ENCODE measurements at places on chromosomes 6 and 20.
A peak's percentile ranks its signal among the peaks of the same experiment; 100 is the strongest.

DNA sequence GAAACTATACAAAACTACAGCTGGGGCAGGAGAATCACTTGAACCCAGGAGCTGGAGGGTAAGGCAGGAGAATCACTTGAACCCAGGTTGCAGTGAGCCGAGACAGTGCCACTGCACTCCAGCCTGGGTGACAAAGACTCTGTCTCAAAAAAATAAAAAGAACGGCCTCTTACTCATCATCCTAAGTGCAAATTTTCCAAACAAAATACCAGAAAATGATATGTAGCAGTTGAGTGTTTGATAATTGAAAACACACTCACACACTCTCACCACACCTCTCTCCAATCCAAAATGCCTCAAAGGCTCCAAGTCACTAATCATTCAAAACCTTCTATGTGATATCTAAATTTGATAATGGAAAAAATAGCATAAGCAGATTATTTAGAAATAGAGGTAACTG lies 198.6 kb upstream of the SHLD1 start:
- H3K36me3 ChIP-seq, result no peaks in the 10 kb centered on the region
- DNase-seq, result no peak
- no peaks in the 10 kb centered on the region for H3K27me3 ChIP-seq
- H3K27ac ChIP-seq, result no peak overlapping the region
- H3K4me3 ChIP-seq, result no peak overlapping the region

DNA sequence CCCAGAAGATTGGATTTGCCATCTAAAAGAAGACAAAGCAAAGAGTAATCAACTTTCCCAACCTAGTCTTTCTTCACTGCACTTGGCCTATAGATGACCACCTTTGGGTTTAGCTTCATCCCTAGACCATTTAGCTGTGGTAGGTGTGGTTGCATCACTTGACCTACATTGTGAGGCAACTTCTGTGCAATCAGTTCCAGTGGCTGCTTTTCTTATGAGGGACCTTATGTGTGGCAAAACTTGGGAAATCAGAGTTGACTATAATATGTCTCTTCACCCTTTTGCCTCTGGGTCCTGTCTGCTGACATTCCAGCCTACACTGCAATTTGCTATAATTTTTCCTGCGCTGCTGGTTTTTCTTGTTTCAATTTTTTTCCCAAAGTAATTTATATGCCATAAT lies 55.2 kb downstream of the PRDM13 start:
- H3K36me3 ChIP-seq, result no peaks in the 10 kb centered on the region
- H3K27me3 ChIP-seq, result no peaks in the 10 kb centered on the region
- H3K27ac ChIP-seq, result no peak overlapping the region
- H3K4me1 ChIP-seq, result no peaks in the 10 kb centered on the region

DNA sequence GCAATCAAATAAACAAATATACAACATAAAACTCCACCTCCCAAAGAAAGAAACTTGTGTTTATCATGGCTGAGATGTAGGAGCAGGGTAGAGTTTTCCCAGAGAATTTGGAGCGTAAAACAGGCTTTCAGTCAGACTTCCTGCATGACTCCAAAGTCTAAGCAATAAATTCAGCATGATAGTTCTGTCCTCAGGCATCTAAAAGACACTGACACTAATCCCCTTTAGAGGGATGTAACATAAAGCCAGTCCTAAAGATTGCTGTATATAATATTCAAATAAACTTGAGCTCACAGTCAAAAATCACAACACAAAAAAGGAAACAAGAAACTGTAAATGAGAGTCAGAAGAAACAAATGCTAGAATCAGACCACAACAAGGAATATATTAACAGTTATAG lies 234.4 kb downstream of the CENPW start:
- H3K4me1 ChIP-seq, result no peaks in the 10 kb centered on the region
- H3K4me3 ChIP-seq, result no peak overlapping the region
- H3K27ac ChIP-seq, result no peak overlapping the region

DNA sequence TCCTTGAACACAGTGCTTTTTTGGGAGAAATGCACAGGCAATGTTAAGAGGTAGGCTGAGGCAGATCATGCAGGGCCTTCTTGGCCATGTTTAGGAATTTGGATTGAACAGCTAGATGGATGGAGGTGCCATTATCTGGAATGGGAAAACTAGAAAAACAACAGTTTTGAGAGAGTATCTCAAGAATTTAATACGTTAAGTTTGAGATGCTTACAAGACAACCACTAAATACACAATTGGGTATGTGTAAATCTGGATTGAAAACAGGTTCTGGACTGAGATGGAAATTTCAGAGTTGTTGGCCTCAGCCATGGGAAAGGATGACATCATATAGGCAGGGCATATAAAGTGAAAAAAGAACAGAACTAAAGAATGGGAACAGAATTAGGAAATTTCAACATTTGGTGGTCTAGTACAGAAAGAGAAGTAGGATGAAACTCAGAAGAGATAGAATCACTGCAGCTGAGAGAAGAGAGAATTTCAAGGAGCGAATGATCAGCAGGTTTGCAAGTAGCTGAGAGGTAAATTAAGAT lies 37.1 kb downstream of the NCOA7 start:
- DNase-seq, result no peak
- no peak overlapping the region for H3K4me3 ChIP-seq
- H3K27ac ChIP-seq, result no peak overlapping the region
- H3K4me1 ChIP-seq, result no peaks in the 10 kb centered on the region
- no peaks in the 10 kb centered on the region for H3K36me3 ChIP-seq

DNA sequence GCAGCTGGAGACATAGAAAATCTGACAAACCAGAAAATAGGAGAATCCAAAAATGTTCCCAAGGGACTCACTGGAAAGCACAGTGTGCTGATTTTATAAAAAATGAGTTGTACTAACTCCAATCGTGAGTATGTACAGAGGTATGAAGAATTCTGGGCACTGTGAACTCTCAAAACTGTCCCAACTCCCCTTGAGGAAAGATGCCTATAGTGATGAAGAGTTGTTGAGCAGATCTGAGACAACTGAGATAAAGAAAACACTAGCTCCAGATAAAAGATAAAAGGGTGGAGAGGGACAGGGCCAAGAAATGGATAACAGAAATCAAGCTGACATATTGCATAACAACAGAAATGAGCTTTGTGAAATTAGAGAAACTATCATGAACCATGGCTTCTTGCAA lies 481.4 kb downstream of the MAFB start:
- no peak for DNase-seq
- no peak overlapping the region for H3K4me3 ChIP-seq
- H3K27ac ChIP-seq, result no peak overlapping the region
- H3K4me1 ChIP-seq, result no peaks in the 10 kb centered on the region

GRCh38 chr20:41482647-41483552 lies 116.3 kb upstream of the EMILIN3 start:
- H3K27ac ChIP-seq, result no peak overlapping the region
- H3K4me3 ChIP-seq, result no peak overlapping the region
- H3K36me3 ChIP-seq, result peaks cover 12% of the 10 kb centered on the region
- H3K4me1 ChIP-seq, result peaks cover 3% of the 10 kb centered on the region
- no peak for DNase-seq

- no peaks in the 10 kb centered on the region for H3K27me3 ChIP-seq
- no peak overlapping the region for H3K27ac ChIP-seq
- H3K4me1 ChIP-seq, result peaks cover 6% of the 10 kb centered on the region
These were observed 535 bp upstream of the ABCF1 start for GRCh38 chr6:30570740-30571074.

DNA sequence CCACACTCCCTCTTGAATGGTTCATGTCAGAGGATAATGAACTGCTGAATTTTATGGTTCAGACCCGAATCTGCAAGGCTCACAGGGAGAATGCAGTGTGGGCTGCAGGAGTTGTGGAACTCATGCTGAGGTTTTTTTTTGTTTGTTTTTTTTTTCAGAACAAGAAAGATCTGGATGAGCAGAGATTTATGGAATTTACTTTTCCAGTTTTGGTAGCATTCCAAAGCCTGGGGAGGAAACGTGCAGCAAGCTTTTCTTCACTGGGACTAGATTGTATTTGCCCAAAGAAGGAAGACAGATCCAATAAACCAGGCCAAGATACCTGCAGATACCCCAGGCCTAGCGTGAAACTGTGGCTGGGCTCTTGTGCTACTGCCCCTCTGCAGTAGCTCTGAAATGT lies 223.9 kb upstream of the TAB2 start:
- no peaks in the 10 kb centered on the region for H3K36me3 ChIP-seq
- H3K4me3 ChIP-seq, result no peak overlapping the region
- no peaks in the 10 kb centered on the region for H3K27me3 ChIP-seq
- no peak overlapping the region for H3K27ac ChIP-seq
- no peaks in the 10 kb centered on the region for H3K4me1 ChIP-seq
- DNase-seq, result no peak

- no peak overlapping the region for H3K27ac ChIP-seq
- H3K36me3 ChIP-seq, result no peaks in the 10 kb centered on the region
- H3K4me1 ChIP-seq, result peaks cover 13% of the 10 kb centered on the region
These were observed 29.7 kb downstream of the RREB1 start for GRCh38 chr6:7137335-7138045.

DNA sequence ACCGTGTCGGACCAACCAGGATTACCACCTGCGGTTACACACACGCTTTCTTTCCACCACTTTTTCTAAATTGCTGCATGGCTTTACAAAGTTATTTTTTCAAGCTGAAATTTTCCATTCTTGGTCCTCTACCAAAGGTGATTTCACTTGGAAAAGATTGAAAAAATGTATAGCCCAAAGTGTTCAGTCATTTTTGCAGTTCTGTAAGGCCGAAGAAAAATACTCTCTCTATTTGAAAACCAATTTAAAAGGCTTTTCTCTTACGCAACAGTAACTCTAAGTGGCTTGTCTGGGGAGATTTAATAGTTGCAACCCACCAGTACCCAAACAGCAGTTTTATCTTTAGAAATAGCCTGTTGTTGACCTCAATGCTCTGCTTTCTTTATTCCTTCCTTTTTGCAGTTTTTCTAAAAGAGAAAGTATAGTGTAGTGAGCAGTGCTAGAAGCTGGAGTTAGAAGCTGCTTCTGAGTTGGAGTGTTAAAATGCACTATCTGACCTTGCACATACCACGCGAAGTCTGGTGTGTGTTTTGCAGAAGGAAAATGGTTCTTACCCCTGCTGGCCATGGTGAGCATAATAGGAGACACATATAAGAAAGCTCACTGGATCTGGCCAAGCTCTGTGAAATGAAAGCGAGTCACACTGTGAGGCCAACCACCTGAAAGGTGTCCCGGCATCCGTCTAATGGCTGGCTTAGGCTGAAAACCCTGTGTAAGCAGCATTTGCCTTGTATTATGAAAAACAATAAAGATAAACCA lies 271.6 kb upstream of the PRND start:
- H3K27me3 ChIP-seq, result no peaks in the 10 kb centered on the region
- no peaks in the 10 kb centered on the region for H3K36me3 ChIP-seq
- no peak overlapping the region for H3K27ac ChIP-seq
- H3K4me1 ChIP-seq, result peaks cover 1% of the 10 kb centered on the region
- DNase-seq, result peak; percentile 15

DNA sequence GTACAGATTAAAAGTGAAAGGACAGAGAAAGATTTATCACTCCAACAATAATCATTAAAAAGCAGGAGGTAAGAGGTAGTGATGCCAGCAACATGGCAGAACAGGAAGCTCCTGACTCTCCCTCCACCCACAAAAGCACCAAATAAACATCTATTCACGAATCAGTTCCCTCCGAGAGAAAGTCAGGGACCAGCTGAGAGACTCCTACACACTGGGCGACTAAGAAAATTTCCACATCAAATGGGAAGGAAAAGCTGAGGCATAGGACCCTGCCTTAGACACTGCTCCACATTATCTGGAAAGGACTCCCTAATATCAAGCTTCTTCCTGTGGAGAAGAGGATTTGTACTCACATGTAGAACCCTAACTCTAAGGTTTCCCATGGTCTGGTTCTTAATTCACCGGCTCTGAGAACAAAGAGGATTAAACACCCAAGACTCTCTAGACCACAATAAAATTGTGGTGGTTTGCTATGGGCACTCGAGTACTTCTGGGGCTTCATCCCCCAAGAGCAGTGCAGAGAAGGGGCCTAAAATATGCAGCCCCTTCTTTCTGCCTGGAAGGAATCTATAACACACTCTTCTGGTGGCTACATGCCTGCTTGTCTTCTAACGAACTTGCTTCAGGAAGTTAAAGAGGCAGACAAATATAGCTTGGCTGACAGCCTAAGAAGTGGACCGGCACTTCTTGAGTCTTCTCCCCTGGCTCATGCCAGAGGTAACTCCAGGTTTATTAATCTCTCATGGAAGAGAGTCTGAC lies 29.4 kb upstream of the ASF1A start:
- no peak overlapping the region for H3K27ac ChIP-seq
- H3K36me3 ChIP-seq, result no peaks in the 10 kb centered on the region
- no peak for DNase-seq
- H3K4me1 ChIP-seq, result no peaks in the 10 kb centered on the region

GRCh38 chr6:150905769-150906168 lies 40.3 kb downstream of the MTHFD1L start:
- no peak overlapping the region for H3K27ac ChIP-seq
- no peaks in the 10 kb centered on the region for H3K4me1 ChIP-seq
- no peaks in the 10 kb centered on the region for H3K27me3 ChIP-seq

- H3K4me1 ChIP-seq, result no peaks in the 10 kb centered on the region
- no peak overlapping the region for H3K4me3 ChIP-seq
- peak; percentile 90 for DNase-seq
- no peaks in the 10 kb centered on the region for H3K27me3 ChIP-seq
- H3K36me3 ChIP-seq, result no peaks in the 10 kb centered on the region
- H3K27ac ChIP-seq, result no peak overlapping the region
These were observed 146.9 kb downstream of the FUT9 start for GRCh38 chr6:96162711-96163120.

DNA sequence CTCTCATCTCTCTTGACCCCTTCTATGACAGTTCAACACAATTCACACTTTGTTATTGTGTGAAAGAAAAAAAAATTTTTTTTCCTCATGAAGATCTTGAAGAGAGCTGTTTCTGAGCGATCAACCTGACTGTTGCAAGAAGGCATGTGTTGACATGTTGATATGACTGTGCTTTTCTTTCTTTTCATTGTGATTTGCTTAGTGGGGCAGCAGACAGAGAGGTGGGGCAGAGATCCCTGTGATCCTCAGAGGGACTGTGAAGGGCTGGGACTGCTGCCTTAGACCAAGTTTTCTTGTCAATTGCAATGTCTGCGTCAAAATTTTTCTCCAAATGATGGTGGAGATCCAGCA lies 70.8 kb upstream of the IYD start:
- no peaks in the 10 kb centered on the region for H3K36me3 ChIP-seq
- H3K27me3 ChIP-seq, result no peaks in the 10 kb centered on the region
- H3K4me3 ChIP-seq, result no peak overlapping the region
- DNase-seq, result no peak

GRCh38 chr6:37524970-37525318 lies 25.3 kb upstream of the CCDC167 start:
- no peak overlapping the region for H3K4me3 ChIP-seq
- no peaks in the 10 kb centered on the region for H3K4me1 ChIP-seq
- no peaks in the 10 kb centered on the region for H3K36me3 ChIP-seq
- no peak overlapping the region for H3K27ac ChIP-seq
- H3K27me3 ChIP-seq, result no peaks in the 10 kb centered on the region

- no peaks in the 10 kb centered on the region for H3K36me3 ChIP-seq
- H3K4me3 ChIP-seq, result no peak overlapping the region
- H3K27me3 ChIP-seq, result no peaks in the 10 kb centered on the region
- H3K27ac ChIP-seq, result no peak overlapping the region
These were observed 14.5 kb upstream of the GMNN start for GRCh38 chr6:24760210-24760609.
